Stimulated activated CD8-positive, alpha-beta memory T cell treated with anti-CD3 and anti-CD28 coated beads, Interleukin-4, amount 100 ng/mL, for 48 hours (primary cell): ENCODE measurements at places on chromosomes 2 and 18.

GRCh38 chr2:49954059-49954458 lies 799.7 kb upstream of the FSHR start:
- DNase-seq = no peak

GRCh38 chr2:23123686-23124085 lies 261.3 kb upstream of the KLHL29 start:
- no peak for DNase-seq

DNA sequence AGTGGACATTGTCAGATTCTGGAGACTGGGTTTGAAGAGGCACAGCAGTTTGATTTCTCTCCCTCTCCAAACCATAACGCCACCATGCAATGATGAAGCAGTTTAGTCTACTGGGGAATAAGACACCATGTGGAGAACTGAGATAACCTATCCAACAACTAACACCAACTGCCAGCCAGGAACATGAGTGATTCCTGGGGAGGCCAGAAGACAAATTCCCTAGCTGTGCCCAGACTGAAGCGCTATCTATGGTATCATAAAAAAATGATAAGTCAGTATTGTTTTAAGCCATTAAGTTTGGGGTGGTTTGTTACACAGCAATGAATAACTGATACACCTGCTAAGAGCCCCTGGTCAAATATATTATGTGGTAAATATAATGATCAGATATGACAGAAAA lies 129.3 kb downstream of the EXOC6B start:
- DNase-seq = no peak

DNA sequence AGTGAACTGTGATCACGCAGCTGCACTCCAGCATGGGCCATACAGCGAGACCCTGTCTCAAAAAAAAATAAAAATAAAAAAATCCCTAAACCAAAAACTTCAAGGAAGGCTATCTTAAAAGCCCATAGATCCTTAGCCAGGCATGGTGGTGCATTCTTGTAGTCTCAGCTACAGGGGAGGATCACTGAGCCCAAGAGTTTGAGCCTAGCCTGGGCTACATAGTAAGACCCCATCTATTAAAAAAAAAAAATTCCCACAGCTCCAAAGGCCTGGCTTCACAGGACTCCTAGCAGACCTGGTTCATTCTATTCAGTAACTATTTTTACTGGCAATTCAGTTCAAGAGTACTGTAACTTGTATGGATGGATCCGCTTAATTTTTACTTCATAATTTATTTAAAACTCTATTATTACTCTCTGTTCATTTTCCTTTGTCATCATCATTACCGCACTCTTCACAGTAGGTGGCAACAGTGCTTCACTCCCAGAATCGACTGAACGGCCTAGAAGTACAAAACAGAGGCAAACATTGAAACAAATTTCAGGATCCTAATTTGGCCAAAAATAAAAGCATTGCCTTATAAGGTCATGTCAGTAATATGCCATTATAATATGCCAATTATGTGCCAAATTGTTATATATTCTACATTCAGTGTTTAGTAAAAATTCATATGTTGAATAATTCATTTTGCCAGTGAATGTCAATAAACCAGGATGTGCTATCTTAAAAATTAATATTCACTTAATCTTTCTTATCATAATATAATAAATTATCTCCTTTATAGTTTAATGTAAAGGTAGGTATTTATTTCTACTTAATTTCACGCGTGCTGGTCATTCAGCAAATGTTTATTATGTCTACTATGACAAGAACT lies 14.3 kb upstream of the STAM2 start:
- no peak for DNase-seq

- DNase-seq = no peak
Observed at GRCh38 chr2:159773886-159774285, 24.1 kb downstream of the CD302 start.

DNA sequence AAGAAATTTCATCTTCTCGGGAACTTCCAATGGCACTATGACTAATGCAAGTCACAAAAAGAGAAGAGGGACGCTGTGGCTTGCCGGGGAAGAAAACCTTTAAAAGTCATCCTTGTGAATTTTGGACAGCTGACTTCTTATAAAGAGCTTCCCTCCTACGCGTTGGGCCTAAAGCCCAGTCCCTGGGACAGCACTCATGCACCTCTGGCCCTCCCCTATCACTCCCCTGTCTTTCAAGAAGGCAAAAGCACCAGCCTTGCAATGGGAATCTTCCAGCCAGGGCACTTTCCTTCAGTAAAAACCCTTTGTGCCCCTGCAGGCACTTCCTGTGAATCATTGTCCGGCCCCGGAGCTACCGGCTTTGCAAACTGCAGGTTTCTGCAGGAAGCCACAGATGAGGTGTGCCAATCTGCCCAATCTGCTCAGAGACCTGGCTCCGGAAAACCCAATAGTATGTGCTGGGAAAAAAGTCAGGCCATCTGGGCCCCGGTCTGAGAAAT lies 7.1 kb downstream of the MREG start:
- peak; percentile 72 for DNase-seq

- no peak for DNase-seq
Observed at GRCh38 chr2:1652034-1652790, 92.1 kb downstream of the PXDN start.

- DNase-seq = no peak
Observed at GRCh38 chr2:124822516-124822915, 797.4 kb downstream of the CNTNAP5 start.

DNA sequence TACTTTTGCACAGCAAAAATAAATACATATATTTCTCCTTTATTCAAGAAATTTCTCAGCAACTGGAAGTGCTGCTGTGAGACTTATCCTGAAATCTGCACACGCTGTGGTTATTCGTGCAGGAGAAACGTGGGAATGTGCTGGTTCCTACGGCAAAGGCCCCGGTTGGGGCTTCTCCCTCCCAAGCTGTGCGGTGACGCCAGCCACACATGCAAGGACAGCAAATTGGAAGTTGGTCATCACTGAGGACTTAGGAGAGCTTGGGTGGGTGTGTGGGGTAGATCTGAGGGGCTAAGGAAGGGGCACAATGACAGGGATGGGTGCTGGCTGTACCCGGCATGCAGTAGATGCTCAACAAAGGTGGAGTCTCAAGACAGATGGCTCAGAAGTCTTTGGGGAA lies 16.5 kb upstream of the MTCL1 start:
- no peak for DNase-seq

DNA sequence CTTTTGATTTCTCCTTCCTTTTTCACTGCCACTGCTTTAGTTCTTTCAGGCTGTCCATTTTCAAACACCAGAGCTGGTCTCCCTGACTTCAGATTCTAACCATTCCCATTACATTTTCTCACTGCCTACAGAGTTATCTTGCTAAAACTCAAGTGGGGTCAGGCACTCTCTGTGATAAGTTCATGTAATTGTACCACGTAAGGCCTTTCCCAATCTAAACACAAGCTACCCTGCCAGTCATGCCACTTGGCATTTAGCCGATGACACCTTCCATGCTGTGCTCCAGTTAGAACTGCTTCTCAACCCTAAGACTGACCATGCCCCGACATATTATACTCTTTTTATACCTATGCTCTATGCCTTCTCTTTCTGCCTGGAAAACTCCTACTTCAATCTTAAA lies 592.4 kb downstream of the DPP10 start:
- no peak for DNase-seq

DNA sequence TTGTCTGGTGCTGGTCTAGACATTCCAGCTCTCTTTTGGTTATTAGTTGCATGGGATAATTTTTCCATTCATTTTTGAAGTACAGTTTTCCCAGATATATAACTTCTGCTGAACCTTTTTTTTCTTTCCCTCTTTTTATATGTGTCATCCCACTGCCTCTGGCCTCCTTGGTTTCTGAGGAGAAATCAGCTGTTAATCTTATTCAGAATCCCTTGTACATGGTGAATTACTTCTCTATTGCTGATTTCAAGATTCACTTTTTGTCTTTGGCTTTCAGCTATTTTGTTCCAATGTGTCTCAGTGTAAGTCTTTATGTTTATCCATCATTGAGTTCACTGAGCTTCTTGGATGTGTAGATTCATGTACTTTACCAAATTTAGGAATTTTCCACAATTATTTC lies 99.7 kb downstream of the ARHGEF4 start:
- DNase-seq = no peak

GRCh38 chr2:186101616-186102015 lies 363.0 kb downstream of the FSIP2 start:
- no peak for DNase-seq

- no peak for DNase-seq
Observed at GRCh38 chr18:57121542-57122112, 25.3 kb upstream of the BOD1L2 start.

GRCh38 chr2:12979066-12979465 lies 262.3 kb downstream of the TRIB2 start:
- DNase-seq = no peak

DNA sequence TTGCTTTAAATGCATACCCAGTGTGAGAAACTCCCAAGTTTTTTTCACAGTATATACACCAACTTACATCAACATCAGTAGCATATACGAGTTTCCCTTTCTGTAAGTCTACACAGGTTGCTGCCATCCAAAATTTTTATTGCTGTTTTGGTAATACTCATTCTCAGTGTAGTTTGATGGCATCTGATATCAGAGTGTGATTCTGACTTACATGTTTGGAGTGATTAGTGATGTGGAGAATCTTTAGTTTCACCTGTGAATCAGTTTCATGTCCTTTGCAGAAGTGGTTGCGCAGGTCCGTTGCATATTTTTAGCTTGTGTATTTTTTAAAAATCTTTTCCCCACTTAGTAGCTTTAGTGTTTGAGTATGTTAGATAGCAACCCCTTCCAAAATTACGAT lies 50.1 kb downstream of the CCDC74A start:
- DNase-seq = no peak

DNA sequence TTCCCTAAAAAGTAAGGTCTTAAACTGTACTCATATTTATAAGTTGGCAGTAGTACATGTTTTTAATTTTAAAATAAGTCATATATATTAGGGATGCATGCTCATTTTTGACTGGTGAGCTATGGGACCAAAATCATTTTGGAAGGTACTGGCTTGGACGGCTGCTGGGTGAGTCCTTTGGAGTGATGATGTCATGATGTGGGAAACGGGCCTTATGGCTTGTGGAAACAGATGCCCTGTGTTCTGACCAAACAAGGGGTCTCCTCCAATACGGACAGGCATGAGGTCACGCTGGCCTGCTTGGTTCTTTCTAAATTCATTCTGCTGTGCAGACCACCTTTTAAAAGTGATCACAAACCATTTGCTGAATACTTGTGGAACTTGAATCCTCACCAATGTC lies 109.2 kb upstream of the MGAT5 start:
- no peak for DNase-seq

DNA sequence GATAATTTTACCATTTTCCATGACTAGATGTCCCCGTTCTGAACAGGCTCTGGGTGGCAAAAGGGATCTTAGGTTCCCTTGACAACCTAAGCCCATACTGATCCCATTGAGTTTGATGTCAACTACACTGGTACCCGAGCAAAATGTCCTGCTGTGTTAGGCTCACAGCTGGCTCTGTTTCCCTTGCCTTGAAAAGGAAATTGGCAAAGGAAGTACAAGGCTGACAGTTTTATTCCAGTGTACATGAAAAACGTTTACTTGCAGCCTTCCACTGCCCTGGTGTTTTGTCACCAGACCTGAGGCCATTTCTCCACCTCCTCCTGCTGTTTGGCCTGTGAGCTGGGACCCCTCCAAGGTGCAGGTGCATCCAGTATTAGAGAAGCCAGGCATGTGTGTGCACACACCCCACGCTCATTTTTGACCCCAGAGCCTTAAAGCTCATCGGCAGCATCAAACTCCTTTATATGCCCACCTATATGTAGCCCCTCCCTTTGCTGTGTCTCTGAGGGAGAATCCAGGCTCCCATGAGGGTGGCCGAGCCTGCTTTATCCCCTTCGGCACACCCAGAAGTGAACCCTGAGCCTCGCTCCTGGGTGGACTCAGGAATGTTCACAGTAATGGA lies 171.3 kb downstream of the NDUFA10 start:
- no peak for DNase-seq

DNA sequence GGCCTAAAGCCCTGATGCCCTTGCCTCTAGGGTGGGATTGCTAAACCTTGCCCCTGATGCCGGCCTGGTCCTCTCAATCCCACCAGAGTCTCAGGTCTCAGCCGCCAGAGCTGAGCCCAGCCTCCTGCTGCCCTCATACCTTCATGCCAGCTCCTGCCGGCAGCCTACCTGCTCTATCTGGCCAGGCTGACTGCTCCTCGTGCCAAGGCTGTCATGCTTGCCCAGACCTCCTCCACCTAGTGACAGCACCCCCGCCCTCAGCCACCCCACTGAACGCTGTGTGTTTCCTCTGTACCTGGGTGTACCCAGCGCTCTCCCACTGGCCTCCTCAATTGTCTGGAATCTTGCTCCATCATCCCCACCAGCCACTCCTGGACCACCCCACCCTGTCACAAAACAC lies 120.1 kb downstream of the CACNB4 start:
- no peak for DNase-seq

GRCh38 chr2:40371525-40372282 lies 80.2 kb downstream of the SLC8A1 start:
- no peak for DNase-seq

- DNase-seq = no peak
Observed at GRCh38 chr2:188974164-188974563, at the start of gene COL3A1. COL3A1 (plus strand) TSS chr2:188974373; CDS start chr2:188974490, 117 bp downstream.
